ENCODE measurements at places on chromosomes 3 and 15.

DNA sequence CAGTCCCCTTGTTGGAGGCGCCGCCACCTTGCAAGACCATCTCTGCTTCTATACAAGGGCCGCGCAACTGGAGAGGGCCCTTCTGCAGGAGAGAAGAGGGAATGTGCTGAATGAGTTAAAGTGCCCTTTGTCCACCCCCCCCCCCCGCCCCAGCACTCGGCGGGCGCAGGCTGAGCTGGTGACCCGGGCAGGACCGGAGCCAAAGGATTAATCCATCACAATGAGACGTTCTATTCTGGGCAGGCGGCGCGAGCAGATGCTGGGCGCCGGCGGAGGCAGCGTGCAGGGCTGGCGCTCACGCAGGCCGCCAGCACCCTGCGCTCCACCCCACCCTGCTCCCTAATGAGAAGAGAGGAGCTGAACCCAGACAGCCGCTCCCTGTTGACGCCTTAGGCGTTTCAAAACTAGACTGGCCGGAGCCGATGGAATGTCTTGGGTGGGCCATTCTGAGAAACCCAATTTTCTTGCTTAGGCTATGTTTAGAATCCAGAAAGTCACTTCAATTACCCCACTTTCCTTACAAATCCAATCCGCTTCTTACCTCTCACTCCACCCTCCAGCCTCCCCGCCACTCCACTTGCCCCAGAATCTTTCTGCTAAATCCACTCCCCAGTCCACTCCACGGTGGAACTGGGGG lies 32.9 kb downstream of the GJD2 start:
- DNase-seq: no peak

GRCh38 chr15:100346866-100347512 lies 5.2 kb upstream of the ADAMTS17 start:
- DNase-seq: no peak

DNA sequence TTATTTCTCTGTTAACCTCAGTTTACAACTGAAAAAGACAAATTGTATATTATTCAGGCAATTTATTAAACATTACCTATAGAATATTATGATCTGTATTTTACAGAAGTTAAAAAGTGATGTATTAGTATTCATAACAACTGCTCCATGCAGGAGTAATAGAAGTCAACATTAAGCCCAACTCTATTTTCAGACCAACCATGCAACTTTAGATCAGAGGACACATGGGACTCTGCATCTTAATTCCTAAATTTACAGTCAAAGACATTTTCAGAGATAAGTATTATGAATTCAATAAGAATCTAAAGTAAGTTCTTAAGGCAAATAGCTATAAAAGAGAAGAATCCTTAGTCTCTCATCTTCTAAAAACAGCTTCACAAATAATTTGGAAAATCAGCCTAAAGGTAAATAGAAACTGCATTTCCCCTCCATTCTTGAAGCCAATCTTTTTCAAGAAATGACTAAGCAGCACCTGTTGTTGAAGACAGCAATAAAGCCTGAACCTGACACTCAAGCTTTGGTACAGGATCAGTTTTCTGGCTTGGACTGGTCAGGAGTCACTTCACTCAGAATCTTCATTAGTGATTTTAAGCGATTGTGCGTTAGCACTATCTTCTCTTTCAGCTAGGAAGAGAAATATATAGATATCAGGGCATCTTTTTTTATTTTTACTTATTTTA lies 23.0 kb downstream of the OIP5 start:
- DNase-seq: no peak

- DNase-seq: no peak
Measured at GRCh38 chr3:3013317-3014052, 96.7 kb downstream of the IL5RA start.

- DNase-seq: no peak
Measured at GRCh38 chr15:72147418-72147817, 29.2 kb downstream of the SENP8 start.

DNA sequence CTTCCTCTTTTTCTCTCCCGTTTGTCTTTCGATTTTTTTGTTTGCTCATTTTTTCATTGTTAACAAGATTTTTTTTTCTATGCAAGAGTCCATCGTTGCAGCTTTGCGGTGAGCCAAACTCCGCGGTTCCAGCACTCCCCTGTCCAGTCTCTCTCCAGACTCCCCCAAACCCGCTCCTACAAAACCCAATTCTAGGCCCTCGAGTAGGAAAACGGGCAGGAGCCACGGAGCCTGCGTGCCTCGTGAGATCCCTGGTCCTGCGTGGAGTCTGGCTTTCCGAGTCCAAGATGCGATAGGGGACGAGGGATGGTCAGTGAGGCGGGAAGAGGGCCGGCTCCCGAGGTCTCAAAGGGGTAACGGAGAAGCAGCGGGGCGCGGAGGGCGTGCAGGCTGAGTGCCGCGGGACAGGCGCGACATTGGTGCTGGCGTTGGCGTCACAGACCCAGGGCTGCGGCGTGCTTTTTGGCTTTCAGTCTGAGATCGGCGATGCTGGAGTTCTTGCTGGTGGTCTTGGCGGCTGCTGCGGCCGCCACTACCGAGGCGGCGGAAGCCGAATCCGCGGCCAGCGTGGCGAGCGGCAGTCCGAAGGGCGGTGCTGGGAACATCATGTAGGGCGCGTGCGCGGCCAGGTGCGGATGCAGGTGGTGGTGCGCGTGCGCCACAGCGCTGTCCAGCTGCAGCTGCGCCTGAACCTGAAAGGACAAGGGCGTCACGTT lies 8.5 kb downstream of the SHOX2 start:
- DNase-seq: no peak

DNA sequence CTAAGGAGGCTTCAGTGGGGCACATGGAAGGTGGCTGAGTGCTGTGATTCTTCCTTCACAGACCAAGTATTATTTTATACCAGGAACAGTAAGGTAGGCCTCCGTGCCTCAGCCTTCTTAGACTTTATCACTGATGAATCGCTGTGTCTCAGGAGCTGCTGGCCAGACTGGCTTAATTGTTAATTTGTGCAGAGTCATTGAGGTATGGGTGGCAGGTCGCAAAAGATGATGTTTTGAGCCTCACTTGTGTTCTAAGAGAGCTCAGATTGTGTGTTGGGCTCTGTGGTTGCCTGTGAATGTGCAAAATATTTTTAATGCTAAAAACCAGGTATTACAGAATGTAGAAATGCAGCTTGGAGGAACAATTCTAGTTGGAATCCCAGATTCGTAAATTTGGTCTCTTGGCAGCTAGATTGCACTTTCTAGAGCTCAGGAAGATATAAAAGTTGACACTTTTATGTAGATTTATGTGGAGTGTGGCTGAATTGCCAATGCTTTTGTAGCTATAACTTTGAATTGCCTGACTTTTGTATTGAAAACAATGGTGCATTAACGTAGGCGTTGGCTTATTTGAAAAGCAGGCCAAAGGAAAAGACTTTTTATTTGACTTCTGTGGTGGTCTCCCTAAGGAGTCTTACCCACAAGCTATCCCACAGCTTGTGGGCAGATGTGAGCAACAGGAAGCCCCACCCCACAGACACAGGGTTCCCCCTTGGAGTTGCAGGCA lies 53.4 kb downstream of the LARS2 start:
- no peak for DNase-seq

GRCh38 chr3:127851899-127852298 lies 29.6 kb upstream of the MGLL start:
- DNase-seq: no peak

- DNase-seq: no peak
Measured at GRCh38 chr15:38477637-38478036, 23.7 kb downstream of the FAM98B start.

GRCh38 chr15:67834581-67835296 lies 5.1 kb downstream of the RNU6-1 start:
- no peak for DNase-seq

GRCh38 chr3:149845570-149846244 lies 32.7 kb downstream of the RNF13 start:
- no peak for DNase-seq

DNA sequence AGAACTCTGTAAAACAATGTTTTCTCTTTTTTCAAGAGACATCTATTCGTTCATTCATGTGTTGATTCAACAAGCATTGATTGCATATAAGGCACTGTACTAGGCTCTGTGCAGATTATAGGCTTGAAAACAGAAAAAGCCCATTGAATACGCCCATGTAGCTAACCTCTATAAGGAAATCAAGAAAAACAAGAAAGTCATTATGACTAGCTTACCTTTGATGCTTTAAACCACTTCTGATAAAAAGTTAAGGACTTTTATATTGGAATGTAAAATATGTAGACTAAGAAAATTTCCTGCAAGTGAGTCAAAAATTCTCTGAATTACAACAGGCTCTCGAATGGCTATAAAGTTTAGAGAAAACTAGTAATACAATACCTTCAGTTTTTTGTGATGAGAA lies 92.5 kb downstream of the BDH1 start:
- DNase-seq: no peak

GRCh38 chr3:71360180-71360579 lies 223.3 kb downstream of the FOXP1 start:
- no peak for DNase-seq

GRCh38 chr15:63277038-63277892 lies at the start of gene APH1B:
APH1B (plus strand) TSS chr15:63277605; CDS start chr15:63277624, 19 bp downstream.
- no peak for DNase-seq

DNA sequence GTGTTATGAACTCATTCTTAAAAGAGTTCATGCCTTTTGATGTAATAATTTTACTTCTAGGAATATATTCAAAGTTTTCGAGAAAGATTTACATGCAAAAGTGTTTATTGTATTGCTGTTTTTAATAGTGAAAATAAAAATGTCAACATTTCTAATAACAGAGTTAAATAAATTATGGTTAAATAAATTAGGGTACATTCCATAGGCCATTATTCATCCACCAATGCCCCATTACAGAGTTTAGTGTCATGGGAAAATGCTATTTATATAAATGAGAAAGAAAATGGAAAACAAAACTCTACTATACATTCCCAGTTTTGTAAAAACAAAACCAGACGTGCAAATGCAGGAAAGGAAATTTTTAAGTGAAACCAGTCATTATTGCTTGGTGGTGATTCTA lies 538.1 kb upstream of the TBL1XR1 start:
- DNase-seq: no peak

- no peak for DNase-seq
Measured at GRCh38 chr3:11593318-11594034, 50.2 kb downstream of the VGLL4 start.

DNA sequence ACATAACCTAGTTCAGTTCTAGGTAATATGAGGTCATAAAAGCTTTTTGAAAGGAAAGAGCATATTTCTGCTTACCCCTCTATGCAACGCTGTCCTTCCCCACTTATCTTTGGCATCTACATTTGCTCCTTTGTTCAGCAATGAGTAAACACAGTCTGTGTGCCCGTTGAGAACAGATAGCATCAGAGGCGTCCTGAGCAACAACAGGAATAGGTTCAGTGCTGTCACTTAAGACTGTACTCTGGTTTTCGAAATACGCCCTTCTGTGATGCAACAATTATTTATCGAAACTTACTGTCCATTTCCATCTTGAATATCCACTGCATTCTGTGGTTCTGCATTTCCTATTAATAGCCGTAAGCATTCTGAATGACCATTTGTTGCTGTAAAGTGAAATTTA lies 84.4 kb downstream of the BTD start:
- no peak for DNase-seq

- DNase-seq: no peak
Measured at GRCh38 chr15:27342991-27343390, 372.0 kb downstream of the GABRG3 start.

DNA sequence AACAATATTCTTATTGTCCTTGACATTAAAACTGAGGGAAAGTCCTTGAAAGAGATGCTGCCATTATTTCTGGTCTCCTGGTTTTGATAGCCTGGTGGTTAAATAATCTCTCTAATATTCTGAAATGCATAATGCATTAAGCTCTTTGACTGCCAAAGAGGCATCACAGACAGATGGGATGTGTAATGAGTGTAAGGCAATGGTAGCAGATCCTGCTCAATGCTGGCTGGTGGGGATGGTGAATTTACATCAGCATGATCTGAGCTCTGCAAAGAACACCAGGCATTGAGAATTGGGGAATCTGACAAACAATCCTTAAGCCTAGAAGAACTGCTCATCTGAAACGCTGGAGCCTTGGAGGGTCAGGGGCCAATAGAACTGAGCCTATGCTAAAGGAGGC lies 528.6 kb upstream of the LMCD1 start:
- DNase-seq: no peak

- no peak for DNase-seq
Measured at GRCh38 chr3:3589715-3590130, 209.5 kb upstream of the LRRN1 start.

- no peak for DNase-seq
Measured at GRCh38 chr3:171155122-171155700, 128.7 kb upstream of the SLC2A2 start.

DNA sequence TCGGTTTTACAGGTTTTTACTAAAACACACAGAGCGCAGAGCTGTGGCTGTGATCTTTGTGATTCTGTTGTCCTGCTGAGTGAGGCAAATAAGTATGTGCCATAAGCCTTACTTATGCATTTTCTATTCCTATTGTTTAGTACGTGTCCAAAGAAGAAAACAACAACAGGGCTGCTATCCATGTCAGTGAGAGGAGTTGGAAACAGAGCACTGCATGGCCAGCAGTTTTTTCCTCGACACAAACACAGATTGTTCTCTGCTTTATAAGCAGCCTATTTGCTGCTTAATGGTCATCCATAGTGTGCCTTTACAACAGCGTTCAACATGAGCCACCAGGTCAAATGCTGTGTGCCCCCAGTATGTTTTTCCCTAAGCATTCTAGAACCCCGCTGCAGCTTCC lies 79.8 kb downstream of the SHQ1 start:
- no peak for DNase-seq

DNA sequence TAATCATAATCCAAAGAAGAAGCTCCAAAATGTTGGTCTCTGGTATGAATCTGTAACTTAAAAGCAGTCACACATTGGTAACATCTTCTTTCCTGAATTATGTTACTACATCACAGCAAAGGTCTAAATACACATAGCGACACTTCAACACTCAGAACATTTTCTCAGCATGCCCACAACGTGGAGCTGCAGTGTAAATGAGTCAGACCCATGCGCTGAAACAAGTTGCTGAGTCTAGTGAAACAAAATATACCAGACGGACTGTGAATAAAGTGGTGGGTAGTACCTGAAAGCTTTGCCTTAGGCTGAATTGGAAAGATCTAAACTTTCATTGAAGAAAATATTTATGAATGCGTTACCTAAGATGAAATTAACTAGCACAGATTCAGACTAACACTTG lies 33.2 kb upstream of the GOLGA8B start:
- DNase-seq: no peak

- DNase-seq: no peak
Measured at GRCh38 chr3:31704591-31705179, 172.0 kb downstream of the STT3B start.
